ENCODE measurements at places on chromosomes 6 and 20.

DNA sequence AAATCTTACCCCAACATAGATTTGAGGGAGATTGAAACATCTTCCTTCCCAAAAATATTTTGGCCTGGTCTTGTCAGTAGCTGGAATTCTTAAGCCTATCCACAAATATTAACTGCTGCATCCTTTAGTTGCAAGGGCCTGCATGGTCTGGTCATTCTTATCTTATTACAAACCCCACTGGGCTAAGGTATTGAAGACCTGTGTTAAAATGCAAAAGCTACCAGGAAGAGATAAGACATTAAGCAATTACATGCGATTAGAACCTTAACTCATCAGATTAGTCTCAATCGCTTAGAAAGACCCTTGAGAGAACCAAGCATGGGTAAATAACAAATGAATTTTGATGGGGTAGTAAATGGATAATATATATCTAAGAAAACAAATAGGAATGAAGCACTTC lies 426.6 kb downstream of the FRK start:
- no peak for DNase-seq

DNA sequence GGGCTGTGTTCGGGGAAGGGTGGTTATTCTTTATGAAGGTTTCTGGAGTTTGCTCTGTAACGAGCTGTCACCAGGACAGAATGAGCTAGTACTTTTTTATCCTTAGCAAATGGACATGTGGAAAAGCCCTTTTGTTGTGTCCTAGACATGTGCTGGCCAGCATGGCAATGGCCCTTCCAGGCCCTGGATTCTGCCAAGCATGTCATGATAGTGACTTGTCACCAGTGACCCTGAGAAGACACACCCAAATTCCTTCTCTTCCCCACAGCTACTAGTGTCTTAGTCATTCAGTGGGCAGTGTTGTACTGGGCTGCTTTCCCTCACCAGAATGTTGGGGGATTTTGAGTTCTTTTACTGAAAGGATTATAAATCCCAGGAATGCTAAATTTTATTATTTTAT lies 74.0 kb upstream of the XRN2 start:
- DNase-seq: no peak

- peak; percentile 26 for DNase-seq
These were observed 15.6 kb upstream of the NOL4L start for GRCh38 chr20:32600681-32601237.

- no peak for DNase-seq
These were observed 197.4 kb upstream of the PRSS16 start for GRCh38 chr6:27049863-27050781.

GRCh38 chr6:5674141-5674540 lies 332.6 kb downstream of the NRN1 start:
- DNase-seq: no peak

DNA sequence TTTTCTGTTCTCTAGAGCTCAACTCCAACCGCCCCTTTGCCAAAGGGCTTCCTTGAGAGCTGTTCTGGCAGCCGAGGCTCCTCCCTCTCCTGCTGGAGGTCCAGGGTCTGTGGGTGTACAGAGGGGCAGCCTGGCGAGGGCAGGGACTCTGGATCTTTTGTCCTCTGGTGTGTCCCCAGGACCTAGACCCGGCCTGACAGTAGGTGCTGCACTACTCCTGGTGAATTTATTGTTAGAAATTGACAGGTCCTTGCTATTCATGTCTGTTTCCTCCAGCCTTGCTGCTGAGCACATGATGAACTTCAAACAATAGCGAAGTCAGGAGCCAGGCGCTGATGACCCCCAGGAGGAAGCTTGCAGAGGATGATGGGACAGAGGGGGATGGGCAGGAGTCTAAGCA lies 234.7 kb upstream of the SULF2 start:
- DNase-seq: no peak

DNA sequence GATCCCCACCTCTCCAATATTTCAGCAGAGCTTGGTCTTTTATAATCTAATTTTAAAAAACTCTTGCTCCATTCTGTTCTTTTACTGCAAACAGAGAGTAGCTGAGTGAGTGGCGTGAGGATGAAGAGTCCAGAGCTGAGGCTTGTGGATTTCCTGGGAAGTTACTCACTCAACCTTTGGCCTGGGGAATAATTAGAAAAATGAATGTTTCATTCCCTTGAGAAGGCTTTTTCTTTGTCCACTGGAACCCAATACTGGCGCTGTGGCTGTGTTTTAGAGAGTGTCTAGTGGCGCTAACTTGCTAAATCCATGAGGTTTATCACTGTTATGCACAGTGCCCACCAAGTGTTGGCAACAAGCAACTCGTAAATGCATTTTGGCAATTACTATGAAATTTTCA lies 251.5 kb downstream of the HIVEP2 start:
- DNase-seq: no peak

DNA sequence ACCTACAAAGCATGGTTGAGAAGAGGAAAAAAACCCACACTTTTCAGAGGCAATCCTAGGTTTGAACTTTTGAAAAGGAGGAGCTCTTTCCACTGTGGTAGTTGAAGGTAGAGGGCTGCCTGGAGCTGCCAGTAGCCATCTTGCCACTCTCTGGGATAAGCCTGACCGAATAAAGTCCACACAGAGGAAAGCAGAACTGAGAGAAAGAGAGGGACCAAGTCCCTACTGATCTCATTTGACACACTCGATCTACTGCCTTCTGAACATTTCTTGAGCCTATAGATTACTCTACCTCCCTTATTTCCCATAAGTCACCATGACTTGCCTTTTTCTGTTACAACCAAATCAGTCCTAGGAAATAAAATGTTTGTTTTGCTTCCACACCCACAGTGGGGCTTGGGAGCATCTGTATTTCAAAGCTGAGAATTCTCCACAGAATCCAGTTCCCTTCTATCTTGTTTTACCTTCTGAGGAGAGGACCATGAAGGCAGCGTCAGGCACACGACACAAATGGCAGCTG lies 147.0 kb upstream of the PTPRK start:
- DNase-seq: no peak

GRCh38 chr20:25477014-25477882 lies 69.8 kb downstream of the GINS1 start:
- DNase-seq: no peak

DNA sequence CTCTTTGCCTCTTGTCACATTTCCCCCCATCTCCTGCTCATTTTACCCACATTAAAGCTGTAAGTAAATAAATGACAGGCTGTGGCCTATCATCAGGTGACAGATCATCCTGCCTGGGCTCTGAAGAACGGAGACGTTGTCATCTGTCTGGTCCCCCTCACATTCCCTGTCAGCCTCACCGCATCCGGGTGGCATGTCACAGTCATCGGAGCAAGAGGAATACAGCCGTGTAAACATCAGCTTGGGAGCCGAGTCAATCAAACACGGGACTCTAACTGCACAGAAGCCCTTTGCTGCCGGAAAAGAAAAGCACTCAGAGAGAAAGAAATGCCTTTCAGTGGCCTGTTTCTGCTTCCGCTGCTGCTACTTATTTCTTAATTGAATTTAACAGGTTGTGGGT lies 371.9 kb upstream of the ID4 start:
- DNase-seq: no peak

GRCh38 chr20:48740712-48741111 lies 87.1 kb downstream of the PREX1 start:
- DNase-seq: peak; percentile 64

DNA sequence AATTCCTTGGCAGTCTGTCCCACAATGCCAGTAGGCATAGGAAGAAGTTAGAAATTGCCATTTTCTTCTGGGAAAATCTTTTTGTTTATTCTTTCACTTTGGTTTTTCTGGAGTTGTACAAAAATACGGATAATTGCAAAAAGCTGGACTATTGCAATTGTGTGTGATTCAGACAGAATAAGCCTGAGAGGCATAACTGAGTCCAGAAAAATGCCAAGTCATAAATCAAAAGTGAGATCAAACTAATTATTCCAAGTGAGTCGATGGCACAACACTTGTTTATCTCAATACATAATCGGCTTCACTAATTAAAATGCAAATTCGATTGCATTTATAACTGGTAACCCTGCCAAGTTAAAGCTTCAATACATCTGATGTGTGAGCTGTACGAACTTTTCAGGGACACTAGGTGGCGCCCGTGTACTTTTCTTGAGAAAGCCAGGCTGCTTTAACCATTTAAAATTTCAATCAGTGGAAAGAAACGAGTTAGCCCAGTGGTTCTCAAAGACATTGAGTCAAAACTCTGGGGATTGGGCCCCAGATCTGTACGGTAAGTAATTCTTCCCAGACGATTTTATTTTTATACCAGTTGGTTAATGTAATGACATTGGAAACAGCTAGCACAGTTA lies 102.6 kb downstream of the LAMP5 start:
- peak; percentile 61 for DNase-seq

DNA sequence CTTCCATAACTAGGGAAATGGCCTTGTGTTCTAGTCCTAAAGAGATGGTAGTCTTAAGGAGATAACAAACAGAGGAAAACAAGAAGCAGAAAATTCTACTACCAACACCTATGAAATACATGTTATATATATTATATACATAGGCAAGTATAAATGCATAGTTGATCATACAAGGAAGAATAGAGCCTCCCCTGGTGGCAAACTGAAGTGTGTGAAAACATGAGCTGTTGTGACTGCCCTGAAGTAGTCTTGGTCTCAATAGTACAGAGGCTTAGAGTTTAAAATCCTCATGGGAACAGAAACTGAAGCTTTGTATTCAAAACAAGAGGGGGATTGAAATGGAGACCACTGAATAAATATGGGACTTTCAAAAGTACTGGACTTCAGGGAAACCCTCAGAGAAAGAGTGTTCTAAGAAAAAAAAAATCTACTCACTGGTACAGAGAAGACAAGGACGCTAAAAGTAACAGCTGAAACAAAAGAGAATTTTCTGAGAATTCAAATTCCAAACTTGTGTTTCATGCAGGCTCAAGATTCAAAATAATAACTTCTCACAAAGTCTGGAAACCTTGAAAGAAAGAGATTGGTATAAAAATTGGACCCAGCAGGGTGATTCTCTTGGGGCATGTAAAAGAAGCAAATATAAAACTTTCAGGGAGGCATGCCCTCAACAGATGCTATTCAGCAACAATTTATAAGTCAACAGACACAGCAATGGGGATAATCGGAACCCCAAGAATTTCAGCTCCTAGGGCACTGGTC lies 59.7 kb upstream of the SAMD3 start:
- DNase-seq: peak; percentile 23

DNA sequence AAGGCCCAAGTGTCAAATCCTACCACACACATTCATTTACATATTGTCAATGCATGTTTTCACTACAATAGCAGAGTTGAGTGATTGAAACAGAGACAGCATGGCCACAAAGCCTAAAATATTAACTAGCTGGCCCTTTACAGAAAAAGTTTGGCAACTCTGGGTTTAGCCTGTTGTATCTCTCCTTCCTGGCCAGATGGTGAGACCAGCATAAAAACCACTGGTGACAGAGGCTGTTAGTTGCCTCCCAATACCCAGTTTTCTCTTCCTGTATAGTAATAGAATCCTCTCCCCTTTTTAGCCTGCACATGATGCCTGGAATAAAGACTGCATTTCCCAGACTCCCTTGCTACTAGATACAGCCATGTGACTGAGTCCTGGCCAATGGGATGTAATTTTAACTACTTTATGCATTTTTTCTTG lies 100.0 kb upstream of the TAB2 start:
- DNase-seq: no peak

- DNase-seq: peak; percentile 72
These were observed 26.9 kb downstream of the DDX27 start for GRCh38 chr20:49245921-49246740.

DNA sequence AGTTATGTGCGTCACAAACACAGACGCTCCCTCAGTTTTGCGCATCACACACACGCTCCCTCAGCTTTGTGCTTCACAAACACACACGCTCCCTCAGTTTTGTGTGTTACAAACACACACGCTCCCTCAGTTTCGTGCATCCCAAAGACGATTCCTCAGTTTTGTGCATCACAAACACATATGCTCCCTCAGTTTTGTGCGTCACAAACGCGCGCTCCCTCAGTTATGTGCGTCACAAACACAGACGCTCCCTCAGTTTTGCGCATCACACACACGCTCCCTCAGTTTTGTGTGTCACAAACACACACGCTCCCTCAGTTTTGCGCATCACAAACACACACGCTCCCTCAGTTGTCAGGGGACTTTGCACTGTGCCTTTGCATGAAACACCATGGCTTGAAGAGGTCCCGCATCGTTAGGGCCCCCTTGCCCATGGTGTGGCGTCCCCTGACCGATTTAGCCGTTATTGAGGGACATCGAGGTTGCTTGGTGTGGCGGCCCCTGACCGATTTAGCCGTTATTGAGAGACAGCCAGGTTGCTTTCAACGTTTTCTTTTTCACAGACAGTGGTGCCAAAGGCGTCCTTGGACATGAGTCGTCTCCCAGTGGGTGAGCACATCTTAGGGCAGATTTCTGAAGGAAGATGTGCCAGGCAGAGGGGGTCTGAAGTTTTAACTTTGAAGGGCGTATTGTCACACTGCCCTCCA lies 28.1 kb upstream of the MYT1 start:
- no peak for DNase-seq
